Osteocyte (in vitro differentiated cells): ENCODE measurements at places on chromosomes 4 and X.

GRCh38 chr4:158535130-158535614 is 13.5 kb downstream of the RXFP1 start:
- no peak for DNase-seq

DNA sequence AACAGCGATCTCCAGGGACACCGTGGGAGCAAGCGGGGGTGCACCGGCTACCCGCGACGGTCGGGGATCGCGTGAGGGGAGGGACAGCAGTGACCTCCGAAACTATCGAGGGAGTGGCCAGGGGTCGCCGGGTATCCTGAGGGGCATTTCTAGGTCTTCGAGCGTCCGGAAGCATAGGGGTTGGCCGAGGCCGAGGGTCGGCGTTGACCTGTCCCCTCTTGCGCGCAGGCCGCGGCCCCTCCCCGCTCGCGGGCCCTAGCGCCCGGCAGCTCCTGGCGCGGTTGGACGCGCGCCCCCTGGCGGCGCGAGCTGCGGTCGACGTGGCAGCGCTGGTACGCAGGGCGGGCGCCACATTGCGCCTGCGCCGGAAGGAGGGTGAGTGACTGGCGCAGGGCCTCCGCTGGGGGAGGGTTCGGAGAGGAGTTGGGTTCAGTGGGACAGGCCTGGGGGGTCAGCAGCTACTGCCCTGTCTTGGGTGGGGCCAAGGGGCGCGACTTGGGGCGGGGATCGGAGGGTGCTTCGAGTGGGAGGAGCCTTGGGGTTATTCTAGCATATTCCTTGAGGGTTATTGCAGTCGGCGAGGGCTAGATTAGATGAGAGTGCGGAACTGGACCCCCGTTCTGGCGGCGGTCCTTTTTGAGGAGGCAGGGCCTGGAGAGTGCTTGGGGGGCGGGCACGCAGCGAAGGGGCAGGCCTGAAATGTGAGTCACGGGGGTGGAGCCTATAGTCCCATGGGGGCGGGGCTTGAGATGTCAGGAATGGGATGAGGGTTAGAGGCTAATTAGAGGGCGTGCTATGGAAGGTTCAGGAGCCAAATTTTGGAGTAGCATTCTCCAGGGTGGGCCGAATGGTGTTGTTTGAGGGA is 1.2 kb downstream of the MAGIX start:
- peak; percentile 94 for DNase-seq

- DNase-seq = no peak
Observed at GRCh38 chr4:150280081-150280895, 202.0 kb downstream of the DCLK2 start.

DNA sequence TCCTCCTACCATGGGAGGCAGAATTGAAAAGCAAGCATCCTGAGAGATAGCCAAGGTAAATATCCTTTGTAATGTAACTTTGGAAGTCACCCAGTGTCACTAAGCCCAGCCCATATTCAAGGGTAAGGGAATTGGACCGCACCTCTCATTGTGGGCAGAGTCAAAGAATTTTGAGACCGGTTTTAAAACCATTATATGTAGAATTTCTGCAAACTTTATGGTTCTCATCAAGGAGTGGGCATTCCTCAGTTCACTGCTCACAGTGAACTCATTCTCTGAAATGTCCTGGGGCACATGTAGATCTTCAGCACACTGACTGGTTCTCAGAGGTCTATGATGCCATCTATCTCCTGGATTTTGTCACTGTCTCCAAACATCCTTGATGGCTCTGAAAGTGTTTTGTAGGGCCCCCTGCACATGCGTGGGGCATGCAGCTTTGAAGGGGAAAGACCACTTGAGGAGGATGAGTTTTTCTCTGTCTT is 35.3 kb upstream of the CHRNA9 start:
- no peak for DNase-seq

DNA sequence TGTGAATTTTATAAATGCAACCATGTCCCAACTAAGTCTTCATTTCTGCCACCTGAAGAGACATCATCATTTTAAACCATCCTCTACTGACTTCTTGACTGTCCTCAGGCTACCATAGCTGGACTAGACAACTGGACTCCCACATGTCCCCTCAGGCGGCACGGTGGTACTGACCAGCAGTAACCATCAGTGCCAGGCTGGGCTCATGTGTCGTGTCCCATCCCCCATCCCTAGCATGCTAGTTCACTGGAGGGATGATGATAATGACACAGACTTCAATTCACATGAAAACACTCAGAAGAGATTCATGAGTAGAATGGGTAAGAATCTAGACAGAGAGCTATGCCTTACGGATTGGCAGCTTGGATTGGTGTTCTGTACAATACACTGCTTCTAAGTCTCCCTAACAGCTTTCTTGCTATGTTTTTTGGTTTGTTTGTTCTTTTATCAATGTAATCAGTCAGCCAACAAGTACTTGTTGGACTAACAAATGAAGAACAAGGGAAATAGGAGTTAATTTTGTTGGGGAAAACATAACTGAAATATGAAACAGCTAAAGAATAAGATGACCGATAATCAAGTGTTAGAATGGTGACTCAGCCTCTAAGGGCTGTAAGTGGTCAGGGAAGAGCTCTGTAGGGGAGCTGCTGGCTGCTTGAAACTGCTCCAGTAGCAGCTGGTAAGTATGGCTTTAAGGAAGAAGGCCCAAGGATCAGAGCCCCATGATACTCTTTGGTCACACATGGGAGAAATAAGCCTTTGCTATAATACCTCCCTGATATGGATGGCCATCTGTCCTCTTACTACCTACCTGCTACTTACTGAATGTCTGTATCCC is 10.3 kb downstream of the ZDHHC9 start:
- DNase-seq = no peak

GRCh38 chrX:81082649-81083048 is 119.1 kb downstream of the HMGN5 start:
- no peak for DNase-seq

DNA sequence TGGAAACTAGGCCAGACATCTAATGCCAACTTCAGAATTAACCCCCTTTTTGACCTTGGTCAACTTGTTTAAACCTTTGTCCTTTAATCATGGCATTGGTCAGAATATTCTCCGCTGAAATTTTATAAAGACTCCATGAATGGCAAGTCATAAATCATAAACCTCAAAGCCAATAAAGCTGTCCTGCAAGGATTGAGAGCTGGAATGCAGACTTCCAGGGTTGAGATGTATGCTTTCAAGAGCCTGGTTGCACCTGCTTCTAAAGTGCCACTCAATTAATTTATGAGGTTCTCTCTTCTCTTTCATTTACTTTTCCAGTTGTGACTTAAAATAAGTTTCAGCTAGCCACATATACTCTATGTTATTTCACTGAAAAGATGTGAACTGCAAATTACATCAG is 136.2 kb upstream of the HCCS start:
- no peak for DNase-seq

- DNase-seq = no peak
Observed at GRCh38 chrX:47217121-47217851, 1.2 kb upstream of the CDK16 start.

DNA sequence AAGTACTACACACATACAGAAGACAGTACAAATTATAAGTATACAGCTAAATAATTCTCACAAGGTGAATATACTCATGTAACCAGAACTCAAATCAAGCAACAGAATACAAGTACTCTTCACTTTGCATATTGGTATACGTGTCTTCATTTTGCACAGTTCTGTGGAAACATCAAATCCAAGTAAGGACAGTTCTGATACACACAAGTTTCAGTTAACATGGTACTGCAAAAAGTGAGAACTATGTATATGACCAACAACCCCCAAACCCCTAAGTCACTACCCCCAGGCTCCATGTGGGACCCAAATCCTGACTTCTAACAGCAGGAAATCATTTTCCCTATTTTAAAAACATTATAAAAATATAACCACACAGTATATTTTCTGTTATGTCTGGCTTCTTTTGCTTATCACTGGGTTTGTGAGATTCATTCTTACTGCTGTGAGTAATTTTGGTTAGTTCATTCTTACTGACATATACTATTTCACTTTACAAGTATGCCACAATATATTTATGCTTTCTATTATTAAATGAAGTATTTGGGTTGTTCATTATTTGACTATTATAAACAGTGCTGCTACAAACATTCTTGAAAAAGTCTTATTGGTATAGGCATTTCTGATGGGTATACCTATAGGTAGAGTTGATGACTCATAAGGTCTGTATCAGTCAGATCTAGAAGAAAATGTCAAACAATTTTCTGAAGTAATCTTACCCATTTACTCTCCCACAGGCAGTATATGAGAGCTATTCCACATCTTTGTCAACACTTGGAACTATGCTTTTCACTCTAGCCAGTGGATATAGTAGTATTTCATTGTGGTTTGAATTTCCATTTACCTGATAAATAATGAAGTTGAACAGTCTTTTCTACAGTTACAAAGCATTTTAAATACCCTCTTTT is 47.0 kb downstream of the SCLT1 start:
- DNase-seq = no peak

- no peak for DNase-seq
Observed at GRCh38 chr4:6668391-6668790, 25.3 kb upstream of the S100P start.

DNA sequence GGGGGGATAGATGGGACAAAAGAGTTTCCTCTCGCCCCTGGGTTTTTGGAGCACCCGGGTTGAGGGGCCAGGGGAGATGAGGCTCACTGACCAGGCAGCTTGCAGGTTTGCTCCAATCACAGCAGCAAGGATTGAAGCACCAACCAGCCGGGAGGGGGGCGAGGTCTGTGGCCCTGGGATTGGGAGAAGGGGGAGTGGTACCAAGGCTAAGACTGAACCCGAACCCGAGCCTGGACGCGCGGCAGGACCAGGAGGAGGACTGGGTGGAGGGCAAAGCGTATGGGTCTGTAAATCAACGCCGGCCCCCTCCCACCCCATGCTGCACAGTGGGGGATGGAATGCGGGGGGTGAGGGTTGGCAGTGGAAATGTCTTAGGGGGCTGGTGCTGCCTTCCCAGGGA is 3.5 kb downstream of the SOX3 start:
- DNase-seq = no peak

GRCh38 chr4:26663888-26664287 is 80.0 kb downstream of the TBC1D19 start:
- no peak for DNase-seq
